Activated CD8-positive, alpha-beta T cell treated with anti-CD3 and anti-CD28 coated beads, Interleukin-2, amount 10 ng/mL, durations not matched to agents 7 days and 5 days (primary cell): ENCODE measurements at places on chromosomes 4 and X.

DNA sequence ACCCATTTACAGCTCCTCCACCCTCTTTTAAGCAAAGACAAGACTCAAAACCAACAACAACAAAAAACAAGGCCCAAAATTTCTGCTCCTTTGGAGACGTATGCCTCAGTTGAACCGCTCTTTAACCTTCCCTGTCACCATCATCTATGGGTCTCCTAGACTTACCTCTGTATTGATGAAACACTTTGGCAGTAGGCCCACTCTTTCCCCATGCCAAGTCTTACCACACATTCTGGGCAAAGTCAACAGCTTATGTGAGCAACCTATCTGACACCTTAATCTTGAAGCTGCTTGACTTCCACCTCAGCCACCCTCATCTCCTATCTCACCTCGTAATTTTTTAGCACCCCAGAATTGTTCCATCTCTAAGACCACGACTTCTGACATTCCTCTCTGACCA is 99.7 kb upstream of the CXorf66 start:
- no peak for DNase-seq

DNA sequence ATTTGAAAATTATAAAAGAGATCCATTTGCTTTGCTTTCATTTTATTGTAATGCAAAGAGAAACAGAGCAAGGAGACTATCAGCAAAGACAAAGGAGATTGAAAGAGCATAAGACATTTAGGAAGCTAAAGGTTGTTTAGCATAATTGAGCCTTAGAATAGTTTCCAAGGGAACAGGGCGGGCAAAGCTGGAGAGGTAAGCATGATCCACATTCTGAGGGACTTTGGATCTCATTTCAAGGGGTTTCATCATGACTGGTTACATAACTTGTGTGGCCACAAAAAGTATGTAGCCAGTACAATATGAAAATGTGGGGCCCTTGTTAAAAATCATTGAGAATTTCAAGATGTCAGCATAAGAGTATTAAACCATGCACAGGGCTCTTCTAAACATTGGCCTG is 406.5 kb downstream of the RPA4 start:
- DNase-seq, result no peak

- no peak for DNase-seq
Observed at GRCh38 chrX:106874075-106874474, 29.1 kb downstream of the RIPPLY1 start.

DNA sequence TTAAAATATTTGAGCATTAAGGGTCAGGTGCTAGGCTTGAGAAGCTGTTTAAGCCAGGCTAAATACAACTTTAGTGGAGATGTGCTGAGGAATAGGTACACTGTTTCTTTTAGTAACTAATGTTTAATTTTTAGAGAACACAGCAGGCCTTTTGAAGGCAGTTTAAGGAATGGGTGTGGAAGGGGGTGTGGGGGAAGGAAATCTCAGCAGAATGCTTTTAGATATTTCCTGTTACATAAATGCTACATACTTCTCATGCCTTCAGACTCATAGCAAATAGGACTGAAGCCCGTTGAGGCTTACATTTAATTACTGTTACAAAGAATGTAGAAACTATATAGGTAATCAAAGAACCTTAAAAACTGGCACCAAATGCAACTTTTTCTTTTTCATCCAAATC is 66.3 kb downstream of the WWC2 start:
- DNase-seq, result no peak

DNA sequence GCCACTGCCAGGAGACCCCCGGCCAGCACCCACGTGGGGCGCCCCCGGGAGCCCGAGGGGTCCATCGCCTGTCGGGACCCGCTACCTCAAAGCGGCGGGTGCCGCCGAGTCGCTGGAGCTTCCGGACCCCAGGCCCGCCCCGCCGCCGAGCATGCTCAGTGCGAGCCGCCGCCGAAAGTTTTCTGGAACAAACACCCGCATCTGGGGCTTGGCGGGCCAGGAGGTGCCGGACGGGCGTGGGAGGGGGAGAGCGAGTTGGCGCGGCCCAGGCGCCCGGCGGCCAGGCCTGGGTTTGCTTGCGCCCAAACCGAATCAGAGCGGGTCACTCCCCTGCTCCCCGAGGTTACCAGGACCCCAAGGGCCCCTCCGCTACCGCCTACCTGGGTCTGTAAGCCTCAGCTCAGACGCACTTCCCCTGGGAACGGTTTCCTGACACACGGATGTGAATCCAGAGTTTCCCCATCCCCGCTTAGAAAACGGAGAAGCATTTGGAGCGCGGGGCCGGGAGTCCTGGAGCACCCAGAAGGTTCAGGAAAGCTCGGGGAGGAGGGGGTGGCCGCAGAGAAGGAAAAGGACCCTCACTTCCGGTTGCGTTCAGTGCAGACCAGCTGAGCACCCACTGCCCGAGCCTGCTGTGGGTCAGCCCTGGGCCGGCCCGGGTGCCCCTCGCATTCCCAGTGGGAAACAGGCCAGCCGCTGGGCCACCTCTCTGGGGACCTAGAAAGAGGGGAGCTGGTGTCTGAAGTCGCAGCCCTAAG is at the start of gene EVC2:
Gene EVC2 (minus strand): TSS at position 111 of the 758 bp plus-strand sequence. CDS start 46 bp downstream, at position 65.
- peak; percentile 41 for DNase-seq

DNA sequence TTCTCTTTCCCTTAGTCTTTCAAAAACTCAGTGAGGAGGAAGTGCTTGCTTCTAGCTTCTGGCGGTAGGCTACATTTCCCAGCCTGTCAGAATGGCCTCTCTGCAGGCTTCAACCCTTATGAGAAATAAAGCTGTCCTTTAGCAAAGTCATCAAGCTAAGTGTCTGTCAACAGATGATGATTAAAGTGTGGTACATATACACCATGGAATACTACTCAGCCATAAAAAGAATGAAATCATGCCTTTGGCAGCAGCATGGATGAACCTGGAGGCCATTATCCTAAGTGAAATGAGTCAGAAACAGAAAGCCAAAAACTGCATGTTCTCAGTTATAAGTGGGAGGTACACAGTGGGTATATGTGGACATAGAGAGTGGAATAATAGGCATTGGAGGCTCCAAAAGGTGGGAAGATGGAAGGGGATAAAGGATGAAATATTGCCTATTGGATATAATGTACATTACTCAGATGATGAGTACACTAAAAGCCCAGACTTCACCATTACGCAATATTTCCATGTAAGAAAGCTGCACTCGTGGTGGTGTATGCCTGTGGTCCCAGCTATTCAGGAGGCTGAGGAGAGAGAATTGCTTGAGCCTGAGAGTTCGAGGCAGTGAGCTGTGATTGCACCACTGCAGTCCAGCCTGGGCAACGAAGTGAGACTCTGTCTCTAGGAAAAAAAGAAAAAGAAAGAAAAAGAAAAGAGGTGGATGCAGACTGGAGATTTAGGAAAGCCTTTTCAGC is 7.9 kb downstream of the TRIM2 start:
- DNase-seq, result no peak

GRCh38 chrX:21674430-21675186 is 16.5 kb upstream of the KLHL34 start:
- no peak for DNase-seq

- no peak for DNase-seq
Observed at GRCh38 chr4:79982601-79983322, 90.3 kb downstream of the ANTXR2 start.

DNA sequence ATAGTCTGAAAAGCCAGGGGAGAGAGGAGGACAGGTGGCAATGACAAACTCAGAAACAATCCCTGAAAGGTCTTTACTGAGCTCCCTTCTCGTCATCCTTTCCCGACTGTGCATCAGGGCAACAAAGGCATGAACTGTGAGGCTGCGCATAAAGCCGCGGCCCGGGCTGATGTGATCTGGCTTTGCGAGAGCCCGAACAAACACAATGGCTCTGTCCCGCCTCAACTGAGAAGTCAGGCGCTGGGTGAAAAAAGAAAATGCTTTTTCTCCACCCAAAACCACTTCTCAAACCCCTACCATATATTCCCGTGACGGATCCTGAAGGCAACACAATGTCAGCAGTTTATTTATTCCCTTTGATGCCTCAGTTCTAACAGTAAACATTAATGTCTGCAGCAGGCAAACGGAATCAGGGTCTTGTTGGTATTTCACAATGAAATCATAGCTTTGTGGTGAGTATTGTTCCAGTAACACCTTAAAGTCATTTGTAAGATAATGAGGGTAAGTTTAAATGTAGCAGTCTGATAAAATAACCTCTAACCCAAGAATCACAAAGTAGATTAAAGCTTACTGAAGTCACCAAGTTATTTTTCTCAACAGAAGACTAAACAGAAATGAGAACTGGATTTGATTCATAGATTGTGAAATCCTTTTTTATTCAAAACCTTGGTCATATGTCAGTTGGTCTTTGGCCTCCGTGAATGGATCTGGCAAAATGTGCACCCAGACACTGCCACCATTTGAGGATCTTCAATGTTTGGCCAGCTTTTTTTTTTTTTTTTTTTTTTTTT is 67.4 kb downstream of the APBB2 start:
- no peak for DNase-seq

- no peak for DNase-seq
Observed at GRCh38 chr4:155037031-155037430, 171.4 kb upstream of the NPY2R start.

DNA sequence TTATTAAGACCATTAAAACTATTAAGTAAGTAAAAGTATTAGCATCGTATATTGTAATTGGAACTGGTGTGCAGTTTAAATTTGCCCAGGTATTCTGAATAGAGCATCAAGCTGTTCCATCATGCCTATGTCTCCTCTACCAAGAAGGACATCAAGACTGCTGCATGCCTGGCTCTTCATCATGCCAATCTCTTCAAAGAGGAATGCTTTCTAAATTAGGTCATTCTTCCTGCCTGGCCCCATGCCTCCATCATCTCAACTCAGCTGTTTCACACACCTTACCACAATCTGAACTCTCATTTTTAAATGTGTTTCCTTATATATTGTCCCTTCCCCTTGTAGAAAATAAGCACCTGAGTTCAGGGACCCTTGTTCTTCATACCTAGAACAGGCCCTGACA is 270.5 kb upstream of the PPARGC1A start:
- no peak for DNase-seq

DNA sequence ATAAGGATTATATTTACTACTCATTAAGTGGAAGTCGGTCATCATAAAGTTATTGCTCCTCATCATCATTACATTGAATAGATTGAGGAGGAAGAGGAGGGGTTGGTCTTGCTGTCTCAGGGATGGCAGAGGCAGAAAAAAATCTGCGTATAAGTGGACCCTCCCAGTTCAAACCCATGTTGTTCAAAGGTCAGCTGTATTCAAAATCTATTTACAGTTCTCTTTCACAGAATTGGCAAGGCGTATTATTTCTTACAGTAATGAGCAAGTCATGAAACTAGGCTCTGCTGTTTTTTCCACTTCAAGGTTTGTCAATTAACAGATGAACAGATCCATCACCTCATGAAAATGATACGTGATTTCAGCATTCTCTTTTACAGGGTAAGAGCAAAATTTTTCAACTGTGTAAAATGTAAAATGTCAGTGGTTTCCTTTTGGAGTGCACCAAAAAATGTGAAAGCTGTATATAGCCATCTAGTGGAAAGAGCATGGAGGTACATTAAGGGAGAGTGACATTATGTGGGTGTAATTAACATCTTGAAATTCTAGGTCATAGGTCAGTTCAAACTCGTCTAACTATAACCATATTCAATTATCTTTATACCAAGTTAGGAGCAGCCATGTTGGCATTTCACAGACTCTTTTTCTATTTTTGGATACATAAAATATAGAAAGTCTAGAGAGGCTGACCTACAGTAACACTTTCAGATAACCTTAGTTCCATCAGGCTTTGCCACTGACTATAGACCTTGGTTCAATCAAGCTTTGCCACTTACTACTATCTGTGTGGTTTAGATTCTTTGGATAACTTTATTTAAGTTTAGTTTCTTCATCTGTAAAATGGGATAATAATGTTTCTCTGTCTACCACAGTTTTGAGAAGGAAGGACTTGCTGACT is 30.1 kb downstream of the NEIL3 start:
- no peak for DNase-seq

DNA sequence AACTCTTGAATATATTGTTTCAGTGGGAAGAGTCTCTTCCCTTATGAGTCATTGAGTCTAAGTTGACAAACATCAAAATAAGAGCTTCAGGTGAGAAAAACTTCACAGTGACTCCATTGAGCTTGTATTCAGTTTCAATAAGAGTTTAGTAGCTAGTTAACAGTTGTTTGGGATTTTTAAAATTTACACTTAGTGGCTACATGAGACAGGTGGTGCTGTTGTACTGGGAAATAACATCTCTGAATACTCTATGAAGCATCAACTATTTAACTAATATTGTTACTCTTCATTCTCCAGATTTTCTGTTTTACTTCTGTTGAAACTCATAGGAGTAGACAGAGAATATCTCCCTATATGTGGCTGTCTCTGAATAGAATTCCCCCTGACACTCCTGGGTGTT is 1609.1 kb downstream of the C4orf33 start:
- no peak for DNase-seq

DNA sequence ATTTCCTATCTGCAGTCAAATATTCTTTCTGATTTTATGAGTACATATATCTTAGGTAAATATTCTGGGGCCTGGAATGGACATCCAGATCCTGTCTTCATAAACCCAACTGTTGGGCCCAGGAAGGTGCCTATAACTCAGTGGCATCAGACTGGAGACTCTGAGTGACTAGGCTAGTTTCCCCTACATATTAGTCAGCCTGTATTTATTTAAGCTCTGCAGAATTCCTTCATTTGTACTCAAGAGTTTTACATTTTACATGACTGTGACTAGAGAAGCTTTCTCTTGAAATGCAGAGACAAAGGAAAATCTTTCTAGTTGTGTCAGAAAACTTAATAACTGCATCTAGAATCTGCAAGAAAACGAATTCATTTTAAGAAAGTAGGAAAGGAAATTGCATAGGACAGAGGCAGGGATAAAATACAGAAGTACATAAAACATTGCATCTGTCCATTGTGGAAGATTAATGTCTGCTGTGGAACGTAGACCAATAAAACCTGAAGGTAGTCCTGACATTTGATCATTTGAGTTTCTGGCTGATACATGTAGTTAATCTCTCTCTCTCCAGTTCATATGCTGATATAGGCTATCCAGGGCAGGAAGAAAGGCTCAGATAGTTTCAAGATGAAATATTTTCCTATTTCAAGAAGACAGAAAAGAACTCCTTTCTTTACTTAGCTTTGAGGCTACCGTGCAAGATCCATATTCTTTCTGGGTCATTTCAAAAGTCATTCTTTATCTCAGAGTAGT is 78.2 kb downstream of the OPHN1 start:
- no peak for DNase-seq

DNA sequence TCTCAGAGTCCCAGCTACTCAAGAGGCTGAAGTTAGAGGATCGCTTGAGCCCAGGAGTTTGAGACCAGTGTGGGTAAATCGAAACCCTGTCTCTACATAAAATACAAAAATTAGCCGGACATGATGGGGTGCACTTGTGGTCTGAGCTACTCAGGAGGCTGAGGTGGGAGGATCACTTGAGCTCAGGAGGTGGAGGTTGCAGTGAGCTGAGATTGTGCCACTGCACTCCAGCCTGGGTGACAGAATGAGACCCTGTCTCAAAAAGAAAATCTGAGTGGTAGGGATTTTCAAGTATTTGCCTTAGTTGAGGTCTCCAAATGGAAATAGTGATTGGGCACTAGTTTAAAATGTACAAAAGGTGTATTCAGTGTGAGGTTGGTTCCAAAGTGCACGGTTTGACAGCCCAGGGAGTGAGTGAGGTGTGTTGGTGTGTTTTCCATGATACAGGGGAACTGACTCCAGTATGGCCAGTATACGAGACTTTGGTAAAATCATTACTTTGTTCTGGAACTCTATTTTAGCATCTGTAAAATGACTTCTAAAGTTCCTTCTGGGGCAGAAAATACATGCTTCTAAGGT is 13.8 kb downstream of the ADD1 start:
- DNase-seq, result no peak

GRCh38 chr4:151031831-151032605 is 16.9 kb upstream of the LRBA start:
- no peak for DNase-seq

- DNase-seq, result no peak
Observed at GRCh38 chrX:92230628-92231027, 451.5 kb downstream of the PCDH11X start.

- peak; percentile 26 for DNase-seq
Observed at GRCh38 chrX:19846995-19847790, 40.2 kb downstream of the SH3KBP1 start.
